ENCODE measurements at places on chromosomes 4 and X. TPM values are rescaled to one million over a fixed set of nuclear protein-coding genes. Genes with fewer than 3 reads are reported as not detected.

- no peak for DNase-seq
These were observed 34.3 kb downstream of the ADH7 start for GRCh38 chr4:99400831-99401230.

DNA sequence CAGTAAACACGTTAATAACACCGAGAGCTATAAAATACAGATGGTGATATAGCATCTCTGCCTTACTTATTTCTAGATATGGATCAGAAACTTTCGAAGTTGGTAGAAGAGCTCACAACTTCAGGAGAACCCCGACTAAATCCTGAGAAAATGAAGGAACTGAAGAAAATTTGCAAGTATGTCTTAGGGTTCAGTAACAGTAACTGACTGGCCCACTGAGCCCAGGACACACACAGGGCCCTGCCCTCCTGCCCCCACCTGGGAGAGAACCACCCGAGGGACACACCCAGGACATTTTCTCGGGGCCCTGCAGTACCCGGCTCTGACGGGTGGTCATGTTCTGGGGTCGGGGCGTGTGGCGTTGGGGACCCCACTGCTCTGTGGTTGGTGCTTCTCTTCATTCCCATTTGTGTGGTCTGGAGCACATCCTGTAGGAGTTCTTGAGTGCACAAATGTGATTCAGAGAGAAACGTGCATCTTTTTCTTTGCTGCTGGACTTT is 1.1 kb downstream of the UVSSA start:
- DNase-seq: peak; percentile 30

DNA sequence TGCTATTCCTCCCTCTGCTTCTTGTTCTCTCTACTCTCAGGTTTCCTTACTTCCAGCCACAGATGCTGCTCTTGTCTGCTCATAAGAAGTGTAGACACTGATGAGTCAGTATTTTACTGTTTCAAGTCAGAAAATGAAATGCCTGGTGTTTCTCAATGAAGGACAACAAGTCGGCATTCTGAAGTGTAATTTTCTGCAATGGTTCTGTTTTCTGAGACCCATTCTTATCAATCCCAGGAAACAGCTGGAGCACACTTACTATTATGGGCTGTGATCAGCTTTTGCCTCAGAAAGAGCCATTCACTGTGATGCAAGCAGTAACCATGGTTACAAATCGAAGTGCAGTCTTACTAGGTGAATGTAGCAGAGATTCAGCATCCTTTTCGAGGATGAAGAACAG is 42.0 kb downstream of the SLC4A4 start:
- no peak for DNase-seq

- DNase-seq: no peak
These were observed 133.1 kb downstream of the ARAP2 start for GRCh38 chr4:36111172-36111571.

RAB33A gene
- total RNA-seq: 19.2 TPM

PDE5A gene
- total RNA-seq: 7.1 TPM

- no peak for DNase-seq
These were observed 22.7 kb downstream of the F8A1 start for GRCh38 chrX:154908821-154909220.

IL21 gene
- total RNA-seq: not detected

DNA sequence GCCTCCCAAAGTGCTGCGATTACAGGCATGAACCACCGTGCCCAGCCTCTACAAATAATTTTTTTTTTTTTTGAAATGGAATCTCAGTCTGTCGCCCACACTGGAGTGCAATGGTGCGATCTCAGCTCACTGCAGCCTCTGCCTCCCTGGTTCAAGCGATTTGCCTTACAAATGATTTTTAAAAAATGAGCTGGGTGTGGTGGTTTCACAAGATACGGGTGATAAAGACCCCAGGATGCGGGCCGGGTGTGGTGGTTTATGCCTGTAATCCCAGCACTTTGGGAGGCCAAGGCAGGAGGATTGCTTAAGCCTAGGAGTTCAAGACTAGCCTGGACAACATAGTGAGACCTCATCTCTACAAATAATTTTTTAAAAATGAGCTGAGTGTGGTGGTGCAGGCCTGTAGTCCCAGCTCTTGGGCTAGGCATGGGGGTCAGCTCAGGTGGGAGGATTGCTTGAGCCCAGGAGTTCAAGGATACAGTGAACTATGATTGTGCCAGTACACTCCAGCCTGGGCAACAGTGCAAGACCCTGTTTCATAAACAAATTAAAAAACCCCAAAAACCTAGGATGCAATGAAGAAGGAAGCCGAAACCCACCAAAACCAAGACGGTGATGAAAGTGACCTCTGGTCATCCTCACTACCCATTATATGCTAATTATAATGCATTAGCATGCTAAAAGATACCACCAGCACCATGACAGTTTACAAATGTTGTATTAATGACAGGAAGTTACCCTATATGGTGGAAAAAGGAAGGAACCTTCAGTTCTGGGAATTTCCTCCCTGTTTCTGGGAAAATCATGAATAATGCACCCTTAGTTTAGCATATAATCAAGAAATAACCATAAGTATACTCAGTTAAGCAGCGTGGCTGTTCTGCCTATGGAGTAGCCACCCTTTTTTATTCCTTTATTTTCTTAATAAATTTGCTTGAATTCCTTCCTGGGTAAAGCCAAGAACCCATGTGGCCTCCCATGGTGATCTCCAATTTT is 27.7 kb downstream of the PDGFRA start:
- no peak for DNase-seq

DNA sequence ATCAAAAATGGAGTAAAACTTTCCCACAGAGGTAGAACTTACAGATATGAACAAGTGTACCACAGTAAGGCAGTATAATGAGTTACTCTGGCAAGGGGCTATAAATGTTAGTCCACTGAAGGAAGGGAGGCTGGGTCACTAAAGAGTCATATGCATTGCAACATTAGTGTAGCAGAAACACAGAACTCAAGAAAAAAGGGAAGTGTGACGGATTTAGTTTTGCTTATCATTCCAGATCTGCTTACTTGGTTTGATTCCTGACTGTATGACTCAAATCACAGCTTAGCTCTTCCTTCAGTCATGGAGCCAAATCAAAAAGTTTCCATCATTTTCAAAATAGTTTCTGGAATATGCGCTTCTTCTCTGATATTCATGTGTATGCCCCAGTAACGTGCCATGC is 148.7 kb downstream of the FSTL5 start:
- no peak for DNase-seq

DNA sequence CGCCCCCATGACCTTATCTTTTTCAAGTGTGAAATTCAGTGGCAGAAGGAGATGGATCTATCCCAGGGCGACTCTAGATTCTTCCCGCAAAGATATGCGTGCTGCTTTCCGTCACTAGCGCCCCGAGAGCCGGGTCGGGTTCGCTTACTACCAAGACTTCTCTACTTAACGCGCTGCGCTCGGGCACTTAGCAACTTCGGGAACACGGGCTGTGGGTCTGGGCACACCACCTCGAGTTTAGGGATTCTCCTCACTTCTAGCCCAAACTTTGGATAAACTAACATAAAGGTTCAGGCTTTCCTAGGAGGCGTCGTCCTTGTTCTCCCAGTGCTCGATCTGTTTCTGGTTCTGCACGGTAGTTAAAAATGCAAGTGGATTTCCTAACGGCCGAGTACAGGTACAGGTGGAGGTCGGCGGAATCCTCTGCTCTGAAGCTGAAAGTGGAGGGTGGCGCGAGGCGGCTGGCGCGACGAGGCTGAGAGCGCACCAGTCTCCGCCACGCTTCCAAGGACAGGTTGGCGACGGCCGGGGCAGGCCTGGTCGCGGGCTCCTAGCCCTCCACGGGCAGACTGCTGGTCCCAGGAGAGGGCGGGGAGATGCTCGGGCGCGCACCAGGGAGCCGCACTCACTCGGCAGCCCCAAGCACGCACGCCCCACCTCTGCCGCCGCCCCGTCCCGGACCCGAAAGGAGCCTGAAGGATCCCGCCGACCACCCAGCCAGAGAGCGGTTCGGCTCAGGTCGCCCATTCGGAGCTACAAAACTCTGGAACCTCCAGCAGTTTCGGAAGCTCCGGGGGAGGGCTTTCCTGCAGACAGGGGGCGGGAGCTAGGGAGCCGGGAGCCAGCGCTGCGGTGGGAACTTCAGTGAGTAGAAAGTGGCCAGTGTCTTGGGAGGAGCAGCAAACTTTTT is 100.8 kb upstream of the TENM3 start:
- DNase-seq: peak; percentile 37

DNA sequence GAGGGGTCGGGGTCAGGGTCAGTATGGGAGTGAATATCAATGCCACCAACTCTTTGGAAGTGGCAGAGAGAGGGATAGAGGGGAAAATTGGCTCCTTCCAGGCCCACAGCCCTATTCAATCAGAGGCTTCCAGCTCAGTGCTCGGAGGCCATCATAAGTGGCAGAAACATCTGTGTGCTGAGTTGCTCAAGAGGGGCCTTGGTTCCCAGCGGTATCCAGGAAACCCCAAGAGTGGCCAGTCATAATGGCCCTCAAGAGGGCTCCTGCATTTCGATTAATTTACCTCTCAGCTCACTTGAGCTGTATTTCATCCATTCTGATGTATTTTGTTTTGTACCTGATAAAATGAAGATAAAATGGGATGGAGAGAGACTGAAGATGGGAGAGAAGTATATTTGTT is 154.3 kb upstream of the EOLA2 start:
- no peak for DNase-seq

PNCK gene
- total RNA-seq: 12.0 TPM

- DNase-seq: no peak
These were observed 1344.2 kb upstream of the PABPC4L start for GRCh38 chr4:135545616-135546317.

FAM156A gene
- total RNA-seq: 9.3 TPM

DNA sequence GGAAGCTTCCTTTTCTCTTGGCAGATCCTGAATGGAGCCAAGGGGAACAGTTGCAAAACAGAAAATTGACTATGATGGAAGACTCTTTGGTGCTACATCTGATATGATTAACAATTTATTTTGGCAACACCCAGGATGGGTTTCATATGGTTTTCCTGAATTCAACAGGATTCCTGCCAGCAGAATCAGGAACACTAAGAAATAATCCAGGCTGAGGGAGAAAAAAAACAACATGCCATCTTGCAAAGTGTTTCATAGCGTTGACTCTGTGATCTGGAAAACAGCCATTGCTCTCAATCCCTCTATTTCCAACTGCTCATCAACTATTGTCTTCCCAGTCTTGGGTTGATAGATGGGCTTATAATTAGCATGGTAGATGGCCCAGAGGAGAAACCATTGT is 303.8 kb upstream of the KLF3 start:
- no peak for DNase-seq

DNA sequence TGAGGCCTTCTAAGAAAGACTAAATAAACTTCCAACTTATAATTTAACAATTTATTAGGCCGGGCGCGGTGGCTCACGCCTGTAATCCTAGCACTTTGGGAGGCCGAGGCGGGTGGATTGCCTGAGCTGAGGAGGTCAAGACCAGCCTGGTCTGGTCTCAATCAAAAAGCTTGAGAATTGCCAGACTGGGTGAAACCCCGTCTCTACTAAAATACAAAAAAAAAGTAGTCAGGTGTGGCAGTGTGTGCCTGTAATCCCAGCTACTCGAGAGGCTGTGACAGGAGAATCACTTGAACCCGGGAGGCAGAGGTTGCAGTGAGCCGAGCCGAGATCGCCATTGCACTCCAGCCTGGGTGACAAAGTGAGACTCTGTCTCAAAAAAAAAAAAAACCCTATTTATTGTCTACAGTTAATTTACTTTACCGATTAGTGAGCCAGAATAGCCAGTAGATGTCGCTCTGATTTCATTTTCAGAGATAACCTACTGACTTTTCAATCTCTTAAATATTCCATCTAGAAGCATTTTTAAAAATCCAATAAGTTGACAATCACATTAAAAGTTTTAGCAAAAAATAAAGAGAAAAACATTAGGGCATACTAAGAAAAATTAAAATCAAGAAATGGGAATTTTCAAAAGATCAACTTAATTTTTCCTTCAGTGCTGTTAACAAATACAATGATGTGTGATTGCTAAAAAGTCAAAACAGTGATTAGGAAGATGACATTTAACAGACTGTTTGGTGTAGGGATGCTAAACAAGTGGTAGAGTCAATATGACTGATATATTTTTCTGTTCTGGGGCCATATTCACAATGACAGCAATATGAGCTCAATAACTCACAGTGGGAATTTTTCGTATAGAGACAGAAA is 4.3 kb upstream of the SHROOM3 start:
- no peak for DNase-seq

SPATA4 gene
- 1.0 TPM for total RNA-seq

GPR143 gene
- total RNA-seq: 0.20 TPM

DNA sequence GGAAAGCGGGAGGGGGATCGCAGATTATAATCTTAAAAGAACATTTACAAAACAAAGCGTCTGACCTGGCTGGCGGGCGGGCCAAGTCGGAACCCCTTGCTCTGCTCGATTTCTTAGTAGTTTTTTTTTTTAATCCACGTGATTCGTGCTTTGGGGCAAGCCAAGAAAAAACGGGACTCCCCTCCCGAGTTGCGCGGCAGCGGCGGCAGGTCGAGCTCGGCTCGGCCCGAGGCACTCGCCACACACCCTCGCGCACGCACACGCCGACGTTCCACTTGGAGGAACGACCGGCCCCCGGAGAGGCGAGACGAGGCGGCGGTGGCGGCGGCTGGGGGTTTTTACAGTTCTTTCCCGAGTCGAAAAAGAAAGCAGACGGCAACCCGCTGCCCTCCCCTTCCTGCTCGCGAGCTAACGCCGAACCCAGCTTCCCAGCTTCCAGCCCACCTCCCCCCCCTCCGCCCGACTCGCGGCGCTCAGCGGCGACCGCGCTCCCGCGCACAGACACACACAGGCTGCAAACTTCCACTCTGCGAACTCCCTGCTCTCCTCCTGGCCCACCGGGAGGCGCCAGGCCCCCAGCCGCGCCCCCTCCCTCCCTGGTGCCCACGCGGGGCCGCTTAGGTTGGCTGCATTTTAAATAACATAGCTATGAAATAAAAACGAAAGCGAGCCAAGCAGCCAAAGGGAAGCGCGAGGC is 1.2 kb downstream of the BCOR start:
- DNase-seq: peak; percentile 80

DNA sequence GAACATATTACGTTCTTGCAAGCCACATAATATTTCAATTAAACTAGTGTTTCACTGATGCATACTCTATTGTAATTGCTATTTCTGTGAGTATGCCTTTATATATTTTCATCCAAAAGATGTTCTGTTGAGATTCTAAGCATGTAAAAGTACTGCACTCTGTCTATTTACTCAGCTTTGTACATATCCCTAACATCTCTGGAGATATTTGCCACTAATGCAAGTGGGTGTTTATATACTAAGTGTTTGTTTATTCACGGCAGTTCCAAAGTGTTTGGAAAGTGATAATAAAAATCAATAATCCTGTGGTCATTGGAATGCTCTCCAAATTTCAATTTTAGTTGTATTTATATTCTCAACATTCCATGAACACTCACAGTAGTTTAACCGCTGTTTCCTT is 1989.0 kb downstream of the C4orf33 start:
- DNase-seq: no peak

Data from right cardiac atrium (tissue), 5 donors.